ENCODE measurements at places on chromosomes 3 and 15.

DNA sequence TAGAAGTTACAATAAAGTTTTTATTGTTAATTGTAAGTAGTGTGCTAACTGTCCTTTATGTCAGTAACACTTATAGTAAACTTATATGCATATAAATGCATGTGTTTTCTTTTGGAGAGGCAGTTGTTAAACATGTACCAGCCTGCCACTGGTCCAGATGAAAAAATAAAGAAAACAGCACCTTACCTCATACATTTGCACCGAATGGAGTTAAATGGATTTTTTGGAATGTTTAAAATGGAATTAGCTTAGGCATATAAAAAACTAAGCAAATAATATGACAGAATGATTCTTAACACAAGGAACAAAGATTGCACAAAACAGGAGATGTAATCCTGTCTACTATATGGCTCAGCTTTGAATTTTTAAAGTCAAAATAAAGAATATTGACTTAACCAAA, 50.2 kb upstream of the ALDH1A3 start:
- DNase-seq, result no peak

GRCh38 chr3:153670577-153670976, 450.6 kb upstream of the ARHGEF26 start:
- no peak for DNase-seq

DNA sequence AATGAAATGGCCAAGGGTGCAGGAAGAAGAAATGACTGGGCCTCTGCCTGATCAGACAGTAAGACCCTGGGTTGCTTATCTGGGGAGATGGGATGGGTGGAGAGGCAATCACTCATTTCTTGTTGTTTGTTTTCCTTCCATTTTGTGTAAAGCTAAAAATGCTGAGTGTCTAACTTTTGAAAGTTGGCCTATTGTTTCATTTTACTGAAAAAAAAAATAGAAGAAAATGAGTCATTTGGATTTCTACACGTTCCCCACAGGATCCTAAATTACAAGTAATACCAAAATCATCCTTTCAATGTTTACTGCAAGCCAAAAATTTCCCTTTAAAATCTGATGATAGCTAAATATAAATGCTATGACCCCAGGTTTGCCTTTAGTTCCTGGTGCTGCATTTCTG, 30.6 kb downstream of the PTX3 start:
- DNase-seq, result no peak

- DNase-seq, result no peak
These were observed 10.7 kb downstream of the VGLL4 start for GRCh38 chr3:11632966-11633365.

GRCh38 chr3:127805026-127805753, 17.1 kb downstream of the MGLL start:
- DNase-seq, result no peak

GRCh38 chr15:82849556-82850512, 40.4 kb downstream of the WHAMM start:
- peak; percentile 18 for DNase-seq

DNA sequence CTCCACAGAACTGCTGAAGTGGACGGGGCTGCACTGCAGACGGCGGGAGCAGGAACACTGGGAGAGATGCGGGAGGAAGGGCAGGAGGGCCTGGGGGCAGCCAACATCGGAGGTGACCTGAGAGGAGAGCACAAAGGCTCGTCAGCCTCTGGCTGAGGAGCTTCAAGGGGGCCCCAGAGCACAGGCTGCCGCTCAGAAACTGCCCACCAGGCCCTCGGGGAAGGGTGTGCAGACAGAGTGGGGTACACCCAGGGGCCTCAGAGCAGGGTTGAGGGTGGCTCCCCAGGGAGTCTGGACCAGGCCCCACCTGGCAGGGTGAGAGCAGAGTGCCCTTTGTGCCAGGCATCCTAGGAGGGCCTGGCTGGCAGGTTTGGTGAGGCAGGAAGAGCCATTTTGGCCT, 14.7 kb upstream of the RHO start:
- DNase-seq, result no peak

DNA sequence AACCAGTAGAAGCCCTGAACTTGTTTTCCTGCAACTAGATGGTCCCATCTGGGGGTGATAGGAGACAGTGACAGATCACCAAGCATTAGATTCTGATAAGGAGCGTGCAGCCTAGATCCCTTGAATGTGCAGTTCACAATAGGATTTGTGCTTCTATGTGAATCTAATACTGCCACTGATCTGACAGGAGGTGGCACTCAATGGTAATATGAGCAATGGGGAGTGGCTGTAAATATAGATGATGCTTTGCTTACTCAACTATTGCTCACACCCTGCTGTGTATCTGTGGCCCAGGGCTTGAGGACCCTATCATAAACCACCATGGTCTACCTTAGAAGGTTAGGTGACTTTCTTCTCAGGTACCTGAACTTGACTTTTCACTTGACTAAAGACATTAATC, 417.1 kb upstream of the ARHGEF26 start:
- no peak for DNase-seq

Data from BJ (cell line).